ENCODE measurements at places on chromosomes 4 and X.

DNA sequence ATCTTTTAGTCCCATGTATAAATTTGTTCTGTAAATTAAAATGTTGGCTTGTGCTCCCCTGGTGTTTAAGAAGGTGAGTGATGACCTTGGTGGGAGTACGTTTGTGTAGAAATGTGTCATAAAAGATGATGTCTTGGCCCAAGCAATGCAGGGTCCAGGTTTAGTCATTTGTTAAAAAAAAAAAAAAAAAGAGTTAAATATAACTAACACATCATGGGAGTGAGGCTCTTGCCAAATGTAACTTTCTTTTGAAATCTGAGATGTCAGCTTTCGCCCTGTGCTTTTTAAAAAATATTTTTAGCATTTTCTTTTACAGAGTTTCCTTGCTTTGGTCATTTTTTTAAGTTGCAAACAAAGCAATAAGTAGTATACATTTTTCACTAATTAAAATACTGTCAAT lies 135.6 kb downstream of the FBXO8 start:
- no peak for DNase-seq

GRCh38 chrX:128106630-128107029 lies 54.4 kb upstream of the ACTRT1 start:
- DNase-seq, result no peak

DNA sequence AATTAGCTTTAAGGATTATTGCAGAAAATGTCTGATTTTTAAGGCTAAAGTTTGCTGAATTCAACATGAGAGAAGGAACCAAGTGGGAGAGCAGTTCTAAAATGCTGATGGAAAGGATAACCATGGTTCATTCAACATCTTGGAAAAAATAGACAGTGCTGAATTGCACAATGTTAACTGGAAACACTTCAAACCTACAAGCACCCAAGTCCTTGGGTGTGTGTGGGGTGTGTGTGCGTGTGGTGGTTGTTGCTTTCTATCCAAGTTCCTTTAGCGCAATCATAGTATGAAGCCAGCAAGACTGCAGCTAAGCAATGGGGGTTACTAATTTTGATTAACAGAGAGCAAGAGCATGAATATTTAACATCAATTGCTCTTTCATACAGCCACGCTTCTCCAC lies 29.3 kb upstream of the SCOC start:
- no peak for DNase-seq

DNA sequence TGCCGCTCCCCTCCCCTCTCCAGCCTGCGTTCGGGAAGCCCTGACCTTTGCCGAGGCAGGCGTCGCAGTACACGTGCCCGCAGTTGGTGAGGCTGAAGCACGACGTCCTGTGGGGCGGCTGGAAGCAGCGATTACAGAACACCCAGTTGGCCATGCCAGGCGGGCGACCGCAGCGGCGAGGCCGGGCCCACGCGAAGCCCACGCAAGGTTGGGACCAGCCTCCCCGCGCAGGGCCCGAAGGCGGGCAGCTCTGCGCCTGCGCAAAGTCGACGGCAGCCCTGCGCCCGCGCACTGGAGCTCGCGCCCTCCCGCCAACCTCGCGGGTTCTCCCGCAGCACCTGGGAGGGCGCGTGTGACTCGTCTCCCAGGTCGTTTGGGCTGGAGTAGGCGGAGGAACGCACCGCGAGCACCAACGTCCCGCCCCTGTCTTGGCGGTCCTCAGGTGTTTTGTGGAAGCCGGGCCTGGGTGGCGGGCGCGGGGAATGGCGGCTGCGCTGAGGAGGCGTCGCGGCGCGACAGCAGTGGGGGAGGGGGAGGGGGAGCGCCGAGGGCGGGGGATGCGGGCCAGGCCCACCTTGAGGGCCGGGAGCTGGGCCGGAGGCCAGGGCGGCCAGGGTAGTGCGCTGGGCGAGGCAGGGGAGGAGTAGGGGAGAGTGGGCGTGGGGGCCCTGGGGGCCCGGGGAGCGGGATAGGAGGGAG lies at the start of gene RNF212:
Gene RNF212 (minus strand): TSS at position 254 of the 699 bp plus-strand sequence. CDS start 100 bp downstream, at position 154.
- peak; percentile 50 for DNase-seq

DNA sequence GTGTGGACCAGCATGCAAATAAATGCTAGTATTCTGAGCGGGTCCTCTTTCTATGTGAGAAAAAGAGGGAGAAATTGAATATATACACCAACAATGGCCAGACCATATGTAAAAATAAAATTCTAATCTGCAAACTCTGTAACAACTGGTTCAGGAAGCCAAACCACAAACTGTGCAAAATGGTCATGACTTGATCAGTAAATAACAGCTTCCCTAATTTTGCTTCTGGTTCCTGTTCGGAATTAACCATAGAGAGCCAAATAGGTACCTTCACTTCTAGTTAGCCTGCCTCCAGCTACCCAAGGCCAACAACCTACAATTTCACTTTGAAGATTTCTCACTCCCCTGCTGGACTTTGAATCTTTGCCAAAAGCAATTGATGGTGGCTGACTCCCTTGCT lies 1313.2 kb downstream of the ADGRL3 start:
- DNase-seq, result no peak

DNA sequence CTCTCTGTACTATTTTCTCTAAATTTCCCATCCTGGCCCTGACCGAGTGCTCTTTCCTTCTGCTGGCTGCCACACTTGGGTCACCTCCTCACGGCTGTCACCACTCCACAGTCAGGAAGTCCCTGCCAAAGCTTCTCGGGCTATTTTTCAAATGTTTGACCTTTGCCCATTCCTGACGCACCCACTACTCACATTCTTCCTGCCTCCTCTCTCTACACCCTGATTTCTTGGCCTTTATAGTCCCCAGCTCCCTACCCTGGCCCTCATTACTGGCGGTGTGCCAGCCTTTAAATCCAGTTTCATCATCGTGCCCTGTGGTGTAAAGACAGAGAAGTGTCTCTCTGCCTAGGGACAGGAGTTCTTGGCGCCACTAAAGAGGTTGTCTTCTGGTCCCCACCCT lies 46.4 kb upstream of the GATB start:
- no peak for DNase-seq

DNA sequence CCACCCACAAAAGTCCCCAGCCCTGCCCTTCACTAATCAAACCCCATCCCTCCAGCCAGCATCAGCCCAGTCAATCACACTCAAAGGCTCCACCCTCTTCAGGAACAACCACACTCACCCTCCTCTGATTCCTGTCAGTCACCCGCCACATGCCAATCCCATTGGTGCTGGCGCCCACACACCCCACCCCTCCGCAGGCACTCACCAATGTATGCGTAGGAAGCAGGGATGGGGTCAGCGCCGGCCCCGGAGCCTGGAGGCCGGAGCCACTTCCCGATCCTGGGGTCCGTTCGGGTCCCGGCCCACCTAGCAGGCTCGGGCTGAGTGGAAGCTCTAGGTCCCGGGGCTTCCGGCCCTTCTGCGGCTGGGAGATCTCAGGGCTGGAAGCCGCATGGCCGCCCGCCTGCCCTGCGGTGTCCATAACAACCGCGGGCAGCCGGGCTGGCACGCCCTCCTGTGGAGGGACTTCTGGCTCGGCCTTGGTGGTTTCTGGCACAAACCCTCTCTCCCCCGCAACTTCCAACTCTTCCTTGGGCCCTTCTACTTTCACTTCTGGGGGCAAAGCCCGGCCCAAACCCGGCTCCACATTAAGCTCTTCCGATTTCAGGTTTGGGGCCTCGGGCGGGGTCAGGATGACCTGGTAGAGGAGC lies 7.9 kb upstream of the CFP start:
- DNase-seq, result no peak

- no peak for DNase-seq
These were observed 793 bp downstream of the NALF2 start for GRCh38 chrX:69504626-69505612.

DNA sequence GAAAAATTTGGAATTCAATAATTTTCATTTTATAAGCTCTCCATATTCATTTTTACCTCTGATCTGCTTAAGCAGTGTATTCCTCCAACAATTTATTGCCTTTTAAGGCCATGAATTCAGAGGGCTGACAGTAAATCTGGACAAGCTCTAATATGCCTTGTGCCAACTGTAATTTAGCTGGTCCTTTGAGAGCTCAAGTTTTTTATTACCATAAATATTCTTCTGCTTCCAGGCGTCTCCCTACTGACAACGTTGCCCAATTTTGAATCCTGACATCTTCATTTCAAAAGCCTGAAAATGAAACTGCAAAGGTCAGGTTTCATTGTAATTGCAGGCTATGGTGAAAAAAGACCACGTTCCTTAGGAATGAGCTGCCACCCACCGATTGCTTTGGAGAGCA lies 95.8 kb upstream of the GEMIN8 start:
- no peak for DNase-seq

DNA sequence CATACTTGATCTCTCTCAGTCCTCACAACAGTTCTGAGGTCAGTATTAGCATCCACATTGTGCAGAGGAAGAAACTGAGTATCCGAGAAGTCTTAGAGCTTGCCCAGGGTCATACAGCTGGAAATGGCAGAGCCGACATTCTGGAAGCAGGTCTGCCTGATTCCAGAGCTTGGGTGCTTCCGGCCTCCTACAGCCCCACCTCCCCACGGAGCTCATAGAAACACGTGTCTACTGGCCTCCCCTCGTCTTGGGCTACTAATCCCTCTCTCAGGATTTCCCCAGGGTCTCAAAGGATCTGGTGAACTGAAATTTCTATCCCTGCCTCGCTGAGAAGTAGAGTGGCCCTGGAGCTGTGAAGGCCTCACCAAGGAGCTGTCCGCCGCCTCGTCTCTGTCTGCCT lies 12.0 kb upstream of the KDM5C start:
- DNase-seq, result no peak

GRCh38 chr4:48044298-48044697 lies 27.7 kb downstream of the NIPAL1 start:
- no peak for DNase-seq

- no peak for DNase-seq
These were observed 35.9 kb upstream of the CXCL8 start for GRCh38 chr4:73704314-73705055.

GRCh38 chr4:152686452-152687013 lies 6.7 kb upstream of the TMEM154 start:
- no peak for DNase-seq

DNA sequence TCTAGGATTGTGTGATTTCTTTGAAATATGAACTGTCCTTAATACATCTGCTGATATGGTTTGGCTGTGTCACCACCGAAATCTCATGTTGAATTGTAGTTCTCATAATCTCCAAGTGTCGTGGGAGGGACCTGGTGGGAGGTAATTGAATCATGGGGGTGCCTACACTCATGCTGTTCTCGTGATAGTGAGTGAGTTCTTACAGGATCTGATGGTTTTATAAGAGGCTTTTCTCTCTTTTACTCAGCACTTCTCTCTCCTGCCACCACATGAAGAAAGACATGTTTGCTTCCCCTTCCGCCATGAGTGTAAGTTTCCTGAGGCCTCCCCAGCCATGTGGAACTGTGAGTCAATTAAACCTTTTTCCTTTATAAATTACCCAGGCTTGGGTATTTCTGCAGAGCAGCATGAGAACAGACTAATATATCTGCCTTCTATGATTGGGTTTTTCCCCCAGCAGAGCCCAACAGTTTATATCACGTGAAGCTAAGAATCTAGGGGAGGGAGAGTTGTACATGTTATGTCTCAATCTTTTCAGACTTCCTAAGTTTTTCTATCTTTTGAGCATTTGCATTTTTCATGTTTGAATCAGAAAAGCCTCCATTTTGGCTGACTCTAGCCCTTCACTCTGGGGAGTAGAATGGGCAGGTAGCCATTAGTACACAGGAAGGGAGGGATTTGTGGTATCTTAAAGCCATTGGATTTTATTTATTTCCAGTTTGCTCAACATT lies 58.9 kb downstream of the PLAC1 start:
- DNase-seq, result peak; percentile 33

DNA sequence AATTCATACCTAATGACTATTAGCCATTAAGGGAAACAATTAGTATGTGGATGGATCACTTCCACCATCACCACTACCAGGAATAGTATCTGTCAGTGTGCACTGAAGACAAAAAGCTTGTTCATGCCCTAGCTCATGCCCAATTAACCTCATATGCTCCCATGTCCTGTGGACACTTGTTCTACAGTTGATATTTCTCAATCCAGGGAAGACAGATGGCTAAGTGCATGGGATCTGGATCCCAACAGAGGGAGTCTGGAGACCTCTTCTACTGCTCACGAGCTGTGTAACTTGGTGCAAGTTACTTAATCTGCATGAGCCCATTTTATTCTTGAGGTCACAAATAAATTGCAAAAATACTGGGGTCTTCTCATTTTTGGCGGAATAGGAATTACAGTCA lies 23.7 kb downstream of the AMOT start:
- no peak for DNase-seq

GRCh38 chrX:123350226-123350625 lies 166.1 kb downstream of the GRIA3 start:
- DNase-seq, result no peak

DNA sequence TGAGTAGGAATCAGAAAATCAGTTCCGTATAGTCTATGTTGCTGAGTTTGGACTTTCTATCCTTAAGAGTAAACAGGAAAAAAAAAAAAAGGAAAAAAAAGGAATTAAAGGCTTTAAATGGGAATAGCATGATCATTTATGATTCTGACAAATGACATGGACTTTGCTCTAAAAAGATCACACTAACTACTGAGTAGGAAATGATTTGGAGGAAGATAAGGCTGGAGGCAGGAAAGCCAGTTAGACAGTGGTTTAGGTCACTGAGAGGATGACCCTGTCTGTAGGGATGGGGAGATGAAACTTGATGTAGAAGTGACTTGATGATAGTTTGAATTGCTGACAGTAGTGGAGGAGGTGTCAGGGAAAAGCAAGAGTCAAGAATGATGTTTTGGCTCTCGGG lies 9.2 kb upstream of the JADE1 start:
- DNase-seq, result no peak

DNA sequence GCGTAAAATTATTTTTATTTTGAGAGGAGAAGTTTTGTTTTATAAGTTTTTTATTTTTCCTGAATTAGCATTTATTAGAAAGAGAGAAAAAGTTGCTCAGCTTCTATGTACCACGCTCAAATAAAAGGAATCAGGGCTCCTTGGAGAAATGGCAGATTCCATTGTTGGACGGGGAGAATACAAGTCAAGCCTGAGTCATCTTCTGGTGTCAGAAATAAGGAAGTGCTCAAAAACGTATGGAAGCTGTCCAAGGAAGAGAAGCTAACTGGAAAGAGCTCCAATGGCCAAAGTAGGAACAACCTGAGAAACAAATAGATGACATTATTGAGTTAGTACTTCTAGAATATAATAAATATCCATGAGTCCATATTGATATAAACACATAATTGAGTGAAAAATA lies 89.3 kb upstream of the NEIL3 start:
- no peak for DNase-seq

DNA sequence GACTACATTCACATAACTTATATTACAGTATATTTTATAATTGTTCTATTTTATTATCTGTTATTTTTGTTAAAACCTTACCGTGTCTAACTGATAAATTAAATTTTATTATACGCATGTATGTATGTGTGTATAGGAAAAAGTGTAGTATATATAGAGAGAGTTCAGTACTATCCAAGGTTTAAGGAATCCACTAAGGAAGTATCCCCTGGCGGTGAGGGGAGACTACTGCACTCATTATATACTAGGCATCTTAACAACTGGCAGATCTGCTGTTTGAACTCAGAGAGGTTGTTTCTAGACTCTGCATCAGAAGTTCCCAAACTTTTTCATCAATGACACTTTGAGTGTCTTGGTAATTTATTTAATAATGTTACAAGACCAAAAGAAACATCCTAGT lies 70.9 kb downstream of the NDST4 start:
- DNase-seq, result no peak

Data from stimulated activated CD8-positive, alpha-beta memory T cell treated with anti-CD3 and anti-CD28 coated beads, Interleukin-4, amount 100 ng/mL, for 48 hours (primary cell).